Stimulated activated CD4-positive, alpha-beta T cell treated with anti-CD3 and anti-CD28 coated beads, Interleukin-12 subunit alpha, Interleukin-12 subunit beta, amount 100 ng/mL, for 24 hours (primary cell): ENCODE measurements at places on chromosomes 7 and 10.

GRCh38 chr7:147079921-147080420 is 963.4 kb downstream of the CNTNAP2 start:
- DNase-seq = no peak

DNA sequence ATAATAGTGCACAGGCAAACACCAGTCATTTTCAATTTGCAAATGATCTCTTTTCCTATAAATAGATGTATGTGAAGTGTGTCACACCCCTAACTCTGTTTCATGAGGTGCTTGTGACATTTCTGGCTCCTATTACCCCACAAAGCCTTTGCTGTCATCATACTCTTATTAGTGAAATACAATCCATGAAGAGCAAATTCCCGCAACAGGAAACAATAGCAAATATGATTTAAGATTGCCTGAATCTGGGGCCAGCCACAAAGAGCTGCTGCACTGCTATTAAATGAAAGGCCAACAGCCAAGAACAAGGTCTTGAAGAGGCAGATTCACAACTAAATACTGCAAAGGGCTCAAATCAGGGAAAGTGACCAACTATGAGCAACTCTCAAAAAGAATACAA is 96.3 kb upstream of the CAV2 start:
- DNase-seq = no peak

GRCh38 chr7:24361001-24361400 is 77.0 kb downstream of the NPY start:
- DNase-seq = no peak

DNA sequence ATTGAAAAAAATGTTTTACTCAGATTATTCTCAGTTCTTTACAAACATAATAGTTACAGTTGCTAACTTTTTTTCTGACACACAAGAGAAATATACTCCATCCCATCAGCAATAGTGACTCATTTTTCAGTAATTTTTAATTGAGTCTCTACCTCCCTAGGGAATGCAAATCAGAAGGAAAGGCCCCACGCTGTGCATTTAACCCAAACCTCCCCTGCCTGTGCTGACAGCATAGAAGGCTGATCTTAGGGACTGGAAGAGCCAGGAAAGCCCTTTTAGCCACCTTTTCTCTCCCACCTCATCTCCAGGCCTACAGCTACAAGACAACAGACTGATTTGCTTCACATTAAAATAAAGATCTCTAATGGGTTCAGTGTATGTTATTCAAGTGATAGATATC is 24.7 kb upstream of the PIK3CG start:
- DNase-seq = no peak

GRCh38 chr7:6074612-6075380 is 43.6 kb downstream of the ANKRD61 start:
- DNase-seq = no peak

GRCh38 chr10:43308986-43309385 is 42.1 kb upstream of the RASGEF1A start:
- no peak for DNase-seq

GRCh38 chr10:84172467-84173356 is 889 bp upstream of the GPR15LG start:
- no peak for DNase-seq

GRCh38 chr7:105055621-105056020 is 41.6 kb downstream of the KMT2E start:
- DNase-seq = no peak
